Fibroblast of skin of back (primary cell): ENCODE measurements at places on chromosomes 6 and 20.

GRCh38 chr6:126199466-126199865, 140.4 kb upstream of the CENPW start:
- DNase-seq, result no peak

DNA sequence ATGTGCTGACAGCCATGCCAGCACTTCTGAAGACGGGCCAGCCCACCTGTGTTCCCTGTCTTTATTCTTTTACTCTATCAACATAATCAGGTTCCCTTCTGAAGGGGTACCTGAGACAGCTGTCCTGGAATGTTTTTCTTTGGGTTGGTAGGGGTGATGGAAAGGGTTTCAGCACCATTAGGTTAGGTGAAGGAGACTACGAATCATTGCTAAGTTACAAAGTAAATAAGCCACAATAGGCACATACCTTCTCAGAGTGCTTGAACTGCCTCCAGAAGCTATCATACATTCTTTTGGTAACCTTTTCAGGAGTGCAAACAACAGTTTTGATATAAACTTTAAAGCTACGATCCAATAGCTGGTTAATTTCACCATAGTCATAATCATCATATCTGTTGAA, 106.3 kb downstream of the SESN1 start:
- DNase-seq, result no peak

GRCh38 chr6:155958550-155958949, 502.9 kb upstream of the NOX3 start:
- DNase-seq, result no peak

- no peak for DNase-seq
Observed at GRCh38 chr6:24477070-24477469, 12.3 kb downstream of the GPLD1 start.
